ENCODE measurements at places on chromosomes 2 and 18.

- no peak for DNase-seq
Observed at GRCh38 chr2:42457011-42457410, 36.8 kb downstream of the KCNG3 start.

GRCh38 chr2:219478916-219479315, 19.8 kb upstream of the GMPPA start:
- no peak for DNase-seq

DNA sequence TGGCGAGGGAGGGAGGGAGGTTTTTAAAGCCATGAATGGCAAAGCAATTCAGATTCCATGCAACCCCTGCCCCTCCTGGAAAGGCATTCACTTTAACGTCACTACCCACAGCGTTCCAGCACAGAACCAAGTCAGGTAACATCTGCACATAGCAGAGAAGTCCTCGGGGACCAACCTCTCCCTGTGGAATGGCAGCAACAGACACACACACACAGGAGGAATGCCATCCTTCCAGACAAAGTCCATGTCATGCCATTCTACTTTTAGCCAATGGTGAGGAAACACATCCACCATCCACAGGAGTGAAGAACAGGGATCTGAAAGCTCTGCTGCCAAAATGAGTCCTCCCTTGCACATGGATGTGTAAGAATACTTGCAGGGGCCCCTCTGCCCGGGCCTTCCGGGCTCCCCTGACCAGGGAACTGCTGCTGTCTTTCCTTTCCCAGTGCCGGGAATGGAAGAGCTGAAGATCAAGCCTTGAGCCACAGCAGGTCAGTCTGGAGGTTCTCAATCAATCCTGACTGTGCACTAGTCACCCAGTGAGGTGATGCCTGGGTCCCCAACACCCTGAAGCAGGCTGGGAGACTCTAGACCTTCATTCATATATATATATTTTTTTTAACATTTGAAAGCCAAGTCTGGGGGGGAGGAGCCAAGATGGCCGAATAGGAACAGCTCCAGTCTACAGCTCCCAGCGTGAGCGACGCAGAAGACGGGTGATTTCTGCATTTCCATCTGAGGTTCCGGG, 63.7 kb downstream of the UXS1 start:
- no peak for DNase-seq

GRCh38 chr2:179613701-179614100, 247.7 kb downstream of the ZNF385B start:
- DNase-seq = no peak

GRCh38 chr2:27960237-27960912, 69.8 kb downstream of the BABAM2 start:
- no peak for DNase-seq

GRCh38 chr2:177619986-177620385, 227.4 kb downstream of the AGPS start:
- DNase-seq = no peak

GRCh38 chr2:165810418-165810817, 16.4 kb upstream of the GALNT3 start:
- no peak for DNase-seq

DNA sequence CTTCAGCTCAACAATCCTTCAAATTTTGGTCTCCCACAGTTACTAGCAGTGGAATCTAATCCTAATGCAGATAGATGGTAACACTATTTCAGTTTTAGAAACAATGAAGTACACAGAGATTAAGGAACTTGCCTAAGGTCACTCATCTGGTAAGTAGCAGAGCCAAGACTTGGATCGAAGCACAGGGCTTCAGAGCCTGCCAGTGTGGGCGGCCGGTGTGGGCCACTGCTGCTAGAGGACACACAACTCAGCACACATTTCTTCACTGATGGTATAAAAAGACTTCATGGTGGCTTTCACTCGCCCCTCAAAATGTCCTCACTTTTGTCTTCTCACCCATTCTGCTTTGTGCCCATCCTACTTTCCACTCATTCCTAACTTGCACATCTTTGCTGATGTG, 11.1 kb downstream of the C2orf74 start:
- no peak for DNase-seq

GRCh38 chr18:35203067-35203466, 37.8 kb upstream of the ZNF397 start:
- no peak for DNase-seq

DNA sequence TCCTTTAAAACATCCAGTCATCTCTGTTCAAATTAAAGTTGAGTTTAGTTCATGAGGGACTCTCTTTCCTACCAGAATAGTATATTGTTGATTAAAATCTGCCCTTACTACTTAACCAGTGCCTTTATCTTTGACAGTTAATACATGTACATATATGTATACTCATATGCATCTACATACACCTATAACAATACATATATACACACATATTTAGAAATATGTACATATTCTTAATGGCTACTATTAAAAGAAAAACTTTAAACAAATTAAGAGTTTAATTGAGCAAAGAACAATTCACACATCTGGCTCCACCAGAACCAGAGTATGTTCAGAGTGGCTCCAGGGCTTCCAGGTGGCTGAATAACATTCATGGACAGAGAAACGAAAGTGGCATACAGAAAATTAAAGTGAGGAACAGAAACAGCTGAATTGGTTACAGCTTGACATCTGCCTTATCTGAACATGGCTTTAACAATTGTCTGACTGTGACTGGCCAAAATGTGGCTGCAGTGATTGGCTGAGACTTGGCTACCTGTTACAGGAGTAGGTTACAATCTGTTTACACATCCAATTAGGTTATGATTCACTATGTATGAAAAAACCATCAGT, 38.8 kb downstream of the ZNF519 start:
- DNase-seq = no peak

DNA sequence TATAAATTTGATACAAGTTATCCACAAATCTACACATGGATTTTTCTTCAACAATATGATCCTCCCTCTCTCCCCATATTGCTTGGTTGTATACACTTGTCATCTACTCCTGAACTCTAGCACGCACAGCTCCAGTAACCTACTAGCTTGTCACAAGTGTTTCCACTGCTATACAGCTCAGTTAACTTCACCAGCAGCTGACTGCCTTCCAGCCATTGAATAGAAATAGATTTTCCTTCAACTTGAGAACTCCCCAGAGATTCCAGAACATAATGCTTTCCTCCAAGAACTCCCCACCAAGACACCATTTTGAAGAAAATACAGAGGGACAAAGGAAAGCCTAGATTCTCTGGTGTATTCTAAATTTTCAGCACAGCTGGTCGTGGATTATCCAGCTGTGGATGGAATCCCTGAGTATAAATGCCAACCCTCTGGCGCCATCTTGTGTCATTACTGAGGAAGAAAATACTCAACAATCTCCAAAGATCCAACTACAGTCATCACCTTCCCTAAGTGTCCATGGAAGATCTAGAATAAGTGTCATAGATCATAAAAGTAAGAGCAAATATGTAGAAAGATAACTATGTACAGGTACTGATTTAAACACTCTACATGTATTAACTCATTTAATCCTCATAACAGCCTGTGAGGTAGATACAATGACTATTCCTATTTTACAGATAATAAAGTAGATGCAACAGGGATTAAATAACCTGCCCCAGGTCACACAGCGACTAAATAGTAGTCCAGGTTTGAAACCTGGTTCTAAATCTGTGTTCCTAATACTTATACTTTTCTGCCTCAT, 156.7 kb downstream of the ARHGAP28 start:
- no peak for DNase-seq

- DNase-seq = no peak
Observed at GRCh38 chr2:151984424-151985083, 114.3 kb downstream of the CACNB4 start.

- no peak for DNase-seq
Observed at GRCh38 chr2:60961457-60961856, 56.1 kb upstream of the PEX13 start.

DNA sequence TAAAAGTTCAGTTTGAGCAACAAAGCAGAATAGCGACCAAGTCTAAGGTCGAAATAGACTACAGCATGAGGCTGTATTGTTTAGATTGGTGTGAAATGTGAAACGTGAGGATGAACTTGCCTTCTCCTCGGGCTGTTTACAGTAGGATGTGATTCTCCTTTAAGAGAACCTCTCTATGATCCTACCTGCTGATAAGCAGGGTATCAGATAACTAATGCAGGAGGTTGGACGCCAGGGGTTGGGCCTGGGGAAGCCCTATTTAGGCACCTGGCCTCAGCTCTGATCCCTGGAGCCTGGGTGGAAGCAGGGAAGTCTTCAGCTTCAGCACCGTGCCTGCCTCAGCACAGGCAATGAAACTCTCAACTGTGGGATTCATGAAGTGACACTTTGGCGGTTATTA, 11.4 kb downstream of the CRYGD start:
- DNase-seq = no peak

DNA sequence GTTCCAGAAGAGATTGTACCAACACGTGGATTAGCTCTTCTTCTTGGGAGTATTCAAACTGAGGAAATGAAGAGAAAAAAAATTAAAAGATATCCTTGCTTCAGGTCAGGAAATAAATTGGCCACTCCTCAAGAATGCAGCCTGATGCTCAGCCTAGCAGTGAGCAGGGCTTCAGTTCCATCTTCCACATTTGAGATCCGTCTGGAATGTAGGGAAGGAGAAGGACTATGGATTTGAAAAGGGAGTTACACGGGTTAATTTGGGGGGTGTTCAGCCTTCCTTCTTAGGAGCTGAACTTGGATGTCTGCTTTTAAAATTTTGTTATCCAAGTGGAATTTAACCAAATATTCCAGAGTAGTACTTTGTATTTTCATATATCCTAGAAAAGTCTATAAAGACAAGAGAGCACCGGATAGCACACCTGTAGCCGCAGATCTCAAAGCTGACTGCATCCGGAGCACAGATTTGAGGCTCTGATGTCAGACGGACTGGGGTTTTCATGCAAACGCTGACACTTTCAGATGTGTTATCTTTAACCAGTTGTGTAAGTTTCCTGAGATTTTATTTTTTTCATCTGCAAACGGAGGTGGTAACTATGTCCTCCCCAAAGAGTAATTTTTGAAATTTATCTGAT, 99.3 kb downstream of the COPS8 start:
- DNase-seq = no peak

DNA sequence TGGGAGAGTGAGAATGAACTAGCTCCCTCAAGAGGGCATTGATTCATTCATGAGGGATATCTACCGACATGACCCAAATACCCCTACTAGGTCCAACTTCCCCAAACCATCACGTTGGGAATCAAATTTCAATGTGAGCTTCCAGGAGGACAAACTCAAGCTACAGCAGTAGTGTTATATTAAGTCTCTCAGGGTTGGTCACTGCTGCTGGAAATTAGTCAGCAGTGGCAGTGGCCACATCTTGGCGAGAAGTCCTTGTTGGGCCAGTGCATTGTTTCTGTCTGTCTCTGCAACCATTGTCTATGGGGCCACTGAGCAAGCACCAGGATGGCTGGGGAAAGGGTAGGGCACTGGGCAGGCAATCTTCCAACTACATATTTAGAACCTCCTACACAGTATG, 47.5 kb downstream of the THUMPD2 start:
- no peak for DNase-seq

GRCh38 chr2:168692132-168692744, 110.2 kb upstream of the NOSTRIN start:
- no peak for DNase-seq

DNA sequence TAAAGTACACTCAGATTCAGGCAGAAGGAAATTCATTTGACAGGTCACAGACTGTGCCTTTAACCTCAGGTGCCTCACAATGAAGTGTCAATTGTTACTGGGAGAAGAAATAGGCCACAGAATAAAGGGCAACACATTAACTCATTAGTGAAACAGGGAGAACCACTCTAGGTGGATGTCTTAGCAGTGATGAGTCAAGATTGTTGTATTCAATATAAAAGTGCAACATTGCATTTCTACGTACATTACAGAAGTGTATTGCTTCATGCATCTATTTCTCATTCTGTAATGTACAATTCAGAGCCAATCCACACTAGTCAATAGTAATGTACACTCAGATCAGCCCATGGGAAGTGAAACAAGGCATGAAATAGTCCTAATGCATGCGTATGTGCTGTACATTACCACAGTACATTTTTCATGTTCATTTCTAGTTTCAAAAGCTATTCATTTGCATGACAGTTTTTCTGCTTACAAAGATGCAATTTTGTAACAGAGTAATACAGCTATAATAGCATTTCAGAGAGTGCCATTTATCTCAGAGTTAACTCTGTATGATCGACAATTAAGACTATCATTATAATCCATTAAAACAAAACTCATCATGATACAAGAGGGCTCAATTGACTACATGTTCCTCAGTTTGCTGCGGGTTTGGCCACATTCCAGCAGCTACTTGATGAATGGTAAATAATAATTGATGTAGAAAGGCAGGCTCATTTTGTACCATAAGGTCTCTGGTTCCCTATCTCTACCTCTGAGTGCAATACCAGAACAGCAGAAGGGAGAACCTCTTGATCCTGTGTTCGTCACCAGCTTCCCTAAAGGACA, 12.2 kb upstream of the ARL5A start:
- no peak for DNase-seq

GRCh38 chr2:217776631-217777030, 226.2 kb downstream of the TNS1 start:
- no peak for DNase-seq

GRCh38 chr2:73972846-73973245, 11.9 kb upstream of the TET3 start:
- DNase-seq = no peak

DNA sequence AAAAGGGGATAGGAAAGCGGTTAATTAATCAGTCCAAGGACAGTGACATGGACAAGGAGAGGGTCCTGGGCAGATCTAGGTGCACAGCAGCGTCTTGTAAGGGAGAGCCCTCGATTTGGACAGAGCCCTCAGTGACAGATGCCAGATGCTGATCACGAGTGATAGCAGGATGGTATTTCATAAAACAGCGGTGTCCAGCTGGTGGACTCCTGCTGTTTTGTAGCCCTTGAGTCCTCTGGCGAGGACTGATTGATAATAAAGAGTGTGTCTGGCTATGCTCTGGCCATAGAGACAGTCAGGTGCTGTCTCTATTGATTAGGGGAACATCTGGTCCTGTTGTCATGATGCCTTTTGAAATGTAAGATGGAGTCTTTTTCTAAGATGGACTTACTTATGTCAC, 180.7 kb downstream of the NCK2 start:
- DNase-seq = no peak

DNA sequence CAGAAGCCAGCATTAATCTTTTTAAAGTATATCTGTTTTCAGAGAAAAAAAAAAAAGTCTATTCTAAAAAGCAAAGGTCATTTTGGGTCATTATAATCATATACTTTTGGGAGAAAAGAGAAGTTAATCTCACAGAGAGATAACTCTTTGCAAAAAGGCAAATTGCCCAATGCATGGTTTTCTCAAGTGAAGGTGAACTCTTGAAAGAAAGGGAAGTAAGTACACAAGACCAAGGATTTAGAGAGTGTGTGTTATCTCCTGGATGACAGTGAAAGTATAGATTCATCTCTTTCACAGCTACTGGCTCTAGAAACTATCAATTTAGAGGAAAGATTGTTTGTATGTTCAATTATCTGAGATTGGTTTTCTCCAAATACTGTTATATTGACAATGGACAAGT, 151.4 kb downstream of the CD8B2 start:
- no peak for DNase-seq

GRCh38 chr2:14245901-14246300, 386.6 kb upstream of the LRATD1 start:
- no peak for DNase-seq

Measured in stimulated activated naive B cell treated with anti-CD40 and anti-IgM and Interleukin-4, amounts not matched to agents 10 μg/mL and 1 μg/mL and 100 μg/mL, for 72 hours (primary cell).